ENCODE measurements at places on chromosomes 12 and 14.

DNA sequence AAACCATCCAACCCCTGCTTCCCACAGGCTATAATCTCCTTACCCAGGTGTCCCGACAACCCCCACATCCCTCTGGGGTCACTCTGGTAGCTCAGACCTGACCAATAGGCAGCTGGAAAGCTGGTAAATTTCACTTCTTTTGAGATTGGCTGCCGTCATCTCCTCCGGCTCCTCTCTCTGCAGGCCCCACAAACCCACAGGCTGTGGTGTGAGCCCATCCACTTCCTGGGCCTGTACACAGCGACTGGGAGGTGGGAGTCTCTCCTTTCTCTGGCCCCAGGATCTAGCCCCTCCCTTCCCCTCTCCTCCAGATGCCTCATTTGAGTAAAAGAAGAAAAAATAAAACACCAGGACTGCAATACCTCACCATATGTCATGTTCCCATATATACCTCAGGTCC, 709 bp downstream of the INHBC start:
- no peak for DNase-seq

DNA sequence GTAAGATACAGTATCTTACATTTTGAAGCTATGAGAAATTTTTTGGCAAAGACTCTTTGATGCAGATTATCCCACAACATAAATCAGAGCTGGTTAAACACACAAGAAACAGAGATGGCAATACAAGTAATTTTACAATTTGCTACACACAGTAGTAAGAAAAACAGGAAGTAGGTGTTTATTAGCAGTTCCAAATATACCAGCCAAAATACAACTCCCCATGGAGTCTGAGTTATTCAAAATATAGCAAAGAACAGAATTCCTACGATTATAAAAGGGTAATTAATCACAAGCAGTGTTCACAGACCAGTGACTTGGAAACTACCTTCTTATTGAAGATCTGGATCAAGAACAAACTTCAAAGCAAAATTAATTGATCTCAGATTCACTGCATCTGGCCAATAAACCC, 83.9 kb downstream of the BMP4 start:
- DNase-seq, result no peak

DNA sequence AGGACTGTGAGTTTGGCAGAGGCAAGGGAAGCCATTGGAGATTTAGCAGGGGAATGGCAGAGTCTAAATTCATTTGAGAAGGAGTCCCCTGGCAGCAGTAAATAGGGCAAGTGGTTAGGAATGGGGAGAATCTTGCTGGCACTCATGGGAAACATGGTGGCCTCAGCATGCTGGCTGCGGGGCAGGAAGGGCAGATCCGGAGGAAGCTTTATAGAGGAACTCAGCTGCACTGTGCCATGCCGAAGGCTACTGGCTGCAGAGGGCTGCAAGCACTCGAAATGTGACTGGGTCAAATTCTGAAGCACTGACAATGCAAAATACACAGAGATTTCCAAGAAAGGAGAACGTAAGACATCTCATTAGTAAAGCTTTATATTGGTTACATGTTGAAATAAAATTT, 23.9 kb downstream of the CCNK start:
- no peak for DNase-seq

DNA sequence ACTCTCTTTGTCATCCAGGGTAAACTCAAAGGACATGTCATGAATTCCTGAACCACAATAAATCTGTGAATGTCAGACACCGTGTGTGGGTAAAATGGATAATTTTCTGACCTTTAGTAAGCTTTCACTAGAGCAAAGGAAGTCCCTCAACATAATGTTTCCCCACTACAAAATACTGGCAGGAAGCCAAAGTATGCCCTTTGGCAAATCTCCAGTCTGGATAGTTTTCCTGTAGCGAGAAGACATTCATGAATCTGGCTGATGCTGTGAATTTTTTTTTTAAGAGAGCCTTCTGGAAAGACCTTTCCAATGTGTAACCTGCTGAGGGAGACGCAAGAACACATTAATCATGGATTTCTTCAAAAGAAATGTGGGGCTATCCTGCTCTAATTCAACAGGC, 389.6 kb upstream of the DDHD1 start:
- no peak for DNase-seq

GRCh38 chr14:50964683-50965390, 20.6 kb upstream of the PYGL start:
- no peak for DNase-seq

- no peak for DNase-seq
Measured at GRCh38 chr12:121113057-121113456, 19.6 kb upstream of the P2RX7 start.

DNA sequence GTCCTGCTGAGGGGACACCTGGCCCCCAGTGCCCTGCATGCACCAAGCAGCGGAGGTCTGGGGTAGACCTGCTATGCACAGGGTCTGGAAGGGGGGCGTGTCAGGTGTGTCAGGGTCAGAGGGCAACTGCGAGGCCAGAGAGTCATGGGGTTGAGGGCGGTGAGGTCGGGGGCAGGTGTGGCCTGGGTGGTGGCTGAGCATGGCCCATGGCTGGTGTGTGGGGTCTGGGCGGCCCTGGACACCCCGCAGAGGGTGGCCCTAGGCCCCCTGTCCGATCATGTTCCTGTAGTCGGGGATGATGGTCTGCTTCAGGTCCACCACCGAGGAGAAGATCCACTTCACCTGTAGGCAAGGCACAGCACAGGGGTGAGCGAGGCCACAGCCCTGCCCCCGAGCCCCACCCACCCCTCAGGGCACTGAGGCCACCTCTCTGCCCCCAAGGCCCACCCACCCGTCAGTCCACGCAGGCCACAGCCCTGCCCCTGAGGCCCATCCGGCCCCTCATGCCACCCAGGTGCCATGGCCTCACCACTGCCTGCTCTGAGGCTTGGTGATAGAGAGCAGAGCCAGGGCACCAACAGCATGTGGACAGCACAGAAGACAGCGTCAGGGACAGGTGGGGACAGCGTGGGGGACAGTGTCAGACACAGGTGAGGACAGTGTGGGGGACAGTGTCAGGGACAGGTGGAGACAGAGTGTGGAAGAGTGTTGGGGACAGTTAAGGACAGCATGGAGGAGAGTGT, 211.3 kb downstream of the TMEM121 start:
- no peak for DNase-seq

DNA sequence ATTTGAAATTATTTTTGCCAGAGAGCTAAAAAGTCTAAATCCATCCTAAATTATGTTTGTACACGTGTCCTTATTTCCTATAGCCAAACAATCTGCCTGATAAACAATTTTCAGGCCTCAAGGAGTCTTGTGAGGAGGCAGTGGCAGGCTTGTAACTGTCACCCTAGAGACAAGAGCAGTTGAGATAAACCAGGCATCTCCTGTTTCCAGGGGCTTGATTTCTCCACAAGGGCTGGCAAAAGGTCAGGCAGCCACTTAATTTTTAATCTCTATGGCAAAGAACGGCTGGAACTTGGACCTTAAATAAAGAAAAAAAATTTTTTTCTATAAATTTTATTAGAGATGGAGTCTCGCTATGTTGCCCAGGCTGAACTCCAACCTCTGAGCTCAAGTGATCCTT, 15.5 kb downstream of the PKP2 start:
- no peak for DNase-seq

DNA sequence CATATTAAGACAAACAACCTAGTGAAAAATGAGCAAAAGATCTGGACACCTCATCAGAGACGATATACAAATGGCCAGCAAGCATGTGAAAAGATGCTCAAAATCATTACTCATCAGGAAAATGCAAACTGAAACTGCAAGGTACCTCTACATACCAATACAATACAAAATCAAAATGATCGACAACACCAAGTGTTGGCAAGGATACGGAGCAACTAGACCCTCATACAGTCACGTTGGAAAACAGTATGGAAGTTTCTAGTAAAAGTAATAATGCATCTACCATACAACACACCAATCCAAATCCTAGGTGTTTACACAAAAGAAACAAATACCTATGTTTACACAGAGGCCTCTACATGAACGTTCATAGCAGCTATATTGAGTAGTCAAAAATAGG, 99.9 kb downstream of the IPO8 start:
- no peak for DNase-seq

DNA sequence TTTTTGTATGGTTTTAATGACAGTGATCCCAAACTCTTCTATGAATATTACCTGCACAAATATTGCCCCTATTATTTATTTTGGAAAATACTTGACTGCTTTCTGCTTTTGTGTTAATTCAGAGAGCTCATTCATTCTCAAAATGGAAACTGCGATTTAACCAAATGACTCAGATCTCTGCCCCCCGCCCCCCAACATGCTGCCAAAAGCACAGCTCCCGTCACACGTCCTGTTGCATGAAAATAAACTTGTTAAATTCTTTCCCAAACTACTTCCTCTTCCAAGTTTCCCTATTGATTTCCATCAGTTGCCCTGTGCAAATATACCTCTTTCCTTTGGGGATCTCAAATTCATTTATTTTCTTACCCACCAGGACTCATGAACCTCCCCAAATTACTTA, 18.0 kb upstream of the NRDE2 start:
- DNase-seq, result no peak

DNA sequence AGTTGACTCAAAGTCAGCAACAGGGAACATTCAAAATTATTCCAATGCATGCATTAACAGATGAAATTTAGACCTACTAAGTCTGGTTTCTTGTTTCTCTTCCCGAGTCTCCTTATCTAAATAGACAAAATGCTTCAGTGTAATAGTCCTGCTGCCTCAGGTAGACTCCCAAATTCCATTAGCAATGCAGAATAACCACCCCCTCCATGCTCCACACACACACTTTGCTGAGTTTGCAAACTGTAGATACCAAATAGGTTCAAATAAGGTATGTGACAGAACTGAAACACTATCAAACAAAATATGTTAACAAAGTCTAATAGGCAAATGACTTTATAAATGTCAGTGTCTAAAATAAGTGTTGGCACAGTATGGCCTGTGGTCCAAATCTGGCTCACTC, 451.1 kb upstream of the SOX5 start:
- no peak for DNase-seq

- DNase-seq, result no peak
Measured at GRCh38 chr14:40417777-40418401, 985.7 kb upstream of the FBXO33 start.

DNA sequence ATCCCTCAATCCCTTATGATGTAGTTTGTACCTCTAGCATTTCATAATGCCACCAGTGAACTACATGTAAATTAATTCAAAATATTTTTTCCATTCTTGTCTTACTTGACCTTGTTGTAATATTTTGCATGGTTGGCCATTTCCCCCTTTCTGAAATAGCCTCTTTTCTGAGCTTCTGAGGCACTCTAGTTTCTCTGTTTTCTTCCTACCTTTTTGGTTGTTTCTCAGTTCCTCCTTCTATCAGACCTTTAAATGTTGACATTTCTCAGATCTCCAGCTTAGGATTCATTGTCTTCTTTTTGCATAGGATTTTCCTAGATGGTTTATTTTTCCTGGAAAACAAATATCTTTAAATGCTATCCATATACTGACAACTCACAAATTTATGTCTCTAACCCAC, 9.8 kb upstream of the RMST start:
- DNase-seq, result no peak

DNA sequence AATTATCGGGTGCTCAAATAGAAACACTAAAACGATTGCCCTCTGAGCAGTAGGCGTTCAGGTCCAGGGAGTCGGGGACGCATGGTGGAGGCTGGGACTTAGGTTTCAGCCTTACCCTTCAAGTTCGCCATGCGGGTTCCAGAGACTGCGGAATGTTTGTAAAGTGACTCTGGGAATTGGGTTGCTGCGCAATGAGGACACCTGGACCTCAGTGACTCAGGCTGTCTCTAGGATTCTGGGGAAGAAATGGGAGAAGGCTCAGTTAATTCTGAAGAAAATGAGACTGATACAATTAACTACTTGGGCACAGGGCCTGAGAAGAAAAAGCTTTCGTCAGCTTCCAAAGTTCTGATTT, 1.1 kb downstream of the LGALS3 start:
- no peak for DNase-seq

DNA sequence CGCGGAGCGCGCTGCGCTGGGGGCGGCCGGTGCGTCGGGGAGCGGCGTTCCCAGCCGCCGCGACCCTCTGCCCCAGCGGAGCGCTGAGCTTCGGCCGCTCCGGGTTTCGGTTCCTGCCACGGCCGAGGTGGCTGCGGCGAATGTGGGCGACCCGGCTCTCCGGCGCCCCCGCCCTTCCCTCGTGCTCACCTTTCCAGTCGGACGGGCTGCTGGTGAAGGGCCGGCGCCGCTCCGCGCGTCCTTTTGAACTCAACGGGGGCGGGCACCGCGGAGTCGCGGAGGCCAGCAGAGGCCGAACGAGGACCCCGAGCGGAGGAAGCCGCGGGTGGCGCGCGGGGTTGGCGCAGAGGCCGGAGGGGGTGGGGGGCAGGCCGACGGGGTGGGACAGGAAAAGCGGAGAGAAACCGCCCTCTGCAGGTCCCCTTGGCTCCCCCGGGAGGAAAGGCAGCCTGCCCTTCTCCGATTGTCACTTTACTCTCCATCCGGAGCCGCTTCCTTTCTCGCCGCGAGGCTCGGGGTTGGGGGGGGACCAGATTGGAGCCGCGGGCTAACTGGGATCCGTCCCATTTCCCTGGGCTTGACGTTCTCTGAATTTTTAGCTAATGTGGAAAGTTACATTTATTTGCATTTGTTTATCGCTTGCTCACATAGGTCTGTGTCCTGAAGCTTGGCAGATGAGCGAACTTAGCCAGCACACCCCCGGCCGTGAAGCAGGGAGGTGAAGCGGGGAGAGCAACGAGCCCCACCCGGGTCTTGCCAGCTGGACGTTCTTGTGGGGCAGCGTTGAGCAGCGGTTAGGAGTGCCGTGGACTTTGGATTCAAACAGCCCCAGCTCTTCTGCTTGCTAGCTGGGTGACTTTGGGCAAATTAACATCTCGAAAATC, at the start of gene SMAGP:
TSS of gene SMAGP (minus strand) at position 349 of the 884 bp plus-strand sequence. CDS start 1,137 bp downstream, outside the sequence.
- no peak for DNase-seq

DNA sequence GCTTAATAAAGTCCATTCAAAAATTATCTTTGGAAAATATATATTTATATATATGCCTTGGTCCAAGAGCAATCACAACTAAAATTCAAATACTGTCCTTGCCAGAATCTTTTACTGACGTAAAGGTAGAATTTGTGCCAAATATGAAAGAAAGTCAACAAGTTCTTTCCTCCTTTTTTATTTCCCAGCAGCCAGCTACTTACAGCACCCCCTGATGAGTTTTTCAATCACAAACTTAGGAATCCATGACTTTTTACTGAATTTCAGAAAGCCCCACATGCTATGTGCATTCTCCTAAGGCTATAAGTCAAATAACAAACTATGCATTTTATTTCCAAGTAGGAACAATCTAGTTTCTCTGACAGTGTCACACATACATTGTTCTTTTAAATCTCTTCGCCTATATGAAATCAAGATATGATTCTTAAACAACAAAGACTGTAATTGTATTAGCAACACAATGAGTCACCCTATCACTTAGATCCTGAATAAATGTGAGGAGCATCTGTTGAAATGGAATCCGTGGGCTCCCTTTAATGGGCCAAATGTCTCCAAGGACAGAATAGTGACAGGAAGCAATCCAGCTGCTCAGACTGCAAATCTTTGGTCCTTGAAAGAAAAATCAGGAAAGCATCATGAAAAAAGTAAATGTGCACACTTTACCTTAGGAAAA, 271.4 kb downstream of the DUSP6 start:
- DNase-seq, result no peak

GRCh38 chr12:26434299-26435068, 239.1 kb downstream of the SSPN start:
- no peak for DNase-seq

- no peak for DNase-seq
Measured at GRCh38 chr12:92721130-92721529, 18.3 kb downstream of the PLEKHG7 start.

- DNase-seq, result no peak
Measured at GRCh38 chr12:18907127-18907526, 169.2 kb downstream of the CAPZA3 start.
